ENCODE measurements at places on chromosomes 11 and 22.

DNA sequence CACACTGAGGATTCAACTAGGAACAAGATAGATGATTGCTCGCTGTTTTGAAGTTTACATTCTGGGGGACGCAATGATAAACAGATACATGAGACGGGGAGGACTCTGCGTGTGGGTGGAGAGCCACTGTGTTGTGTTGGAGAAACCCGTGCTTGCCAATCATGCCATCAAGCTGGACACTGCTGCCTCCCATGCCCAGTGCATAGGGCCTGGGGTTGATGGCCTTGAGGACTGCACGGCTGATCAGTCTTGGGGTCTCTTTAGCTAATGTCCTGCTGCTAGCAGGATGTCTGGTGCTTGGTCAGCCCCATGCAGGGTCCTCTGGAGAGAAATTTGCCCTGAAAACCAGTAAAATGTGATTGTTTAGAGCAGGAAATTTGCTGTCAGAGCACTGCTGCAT is 221.2 kb upstream of the B3GAT1 start:
- no peak for DNase-seq

DNA sequence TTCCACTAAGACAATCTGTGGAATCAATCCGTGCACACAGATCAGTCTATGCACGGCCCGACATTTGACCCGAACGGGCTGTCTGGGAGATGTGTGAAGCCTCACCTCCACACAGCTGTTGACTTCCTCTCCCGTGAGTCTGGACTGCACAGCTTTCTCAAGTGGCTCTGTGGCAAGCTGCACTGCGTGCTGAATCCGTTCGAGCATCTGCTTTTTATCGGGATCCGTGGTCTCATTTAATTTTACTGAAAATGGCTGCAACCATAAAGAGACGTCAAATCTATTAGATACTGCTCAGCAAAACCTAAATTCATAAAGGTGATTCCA is 19.3 kb downstream of the CARS1 start:
- no peak for DNase-seq

DNA sequence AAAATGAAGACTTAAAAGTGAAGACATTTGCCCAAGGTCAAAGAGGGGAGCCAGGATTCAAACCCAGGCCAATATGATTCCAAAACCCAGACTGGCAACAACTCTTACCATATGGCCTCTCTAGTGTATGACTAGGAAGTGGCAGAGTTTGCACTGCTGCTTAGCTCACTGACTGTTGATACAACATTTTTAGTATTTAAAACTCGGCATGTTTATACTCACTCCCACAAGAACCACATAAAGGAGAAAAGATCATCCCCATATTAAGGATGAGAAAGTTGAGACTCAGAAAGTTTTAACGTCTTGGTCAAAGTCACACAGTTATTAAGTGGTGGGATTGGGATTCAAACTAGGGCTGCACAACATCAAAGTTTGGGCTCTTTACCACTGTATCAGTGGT is 81.7 kb downstream of the CCDC34 start:
- no peak for DNase-seq

GRCh38 chr11:111299101-111300026 is 1.0 kb downstream of the POU2AF3 start:
- no peak for DNase-seq

GRCh38 chr11:106996691-106997090 is 21.6 kb downstream of the GUCY1A2 start:
- DNase-seq, result no peak

- no peak for DNase-seq
Measured at GRCh38 chr11:67439321-67440228, 2.1 kb upstream of the PTPRCAP start.

DNA sequence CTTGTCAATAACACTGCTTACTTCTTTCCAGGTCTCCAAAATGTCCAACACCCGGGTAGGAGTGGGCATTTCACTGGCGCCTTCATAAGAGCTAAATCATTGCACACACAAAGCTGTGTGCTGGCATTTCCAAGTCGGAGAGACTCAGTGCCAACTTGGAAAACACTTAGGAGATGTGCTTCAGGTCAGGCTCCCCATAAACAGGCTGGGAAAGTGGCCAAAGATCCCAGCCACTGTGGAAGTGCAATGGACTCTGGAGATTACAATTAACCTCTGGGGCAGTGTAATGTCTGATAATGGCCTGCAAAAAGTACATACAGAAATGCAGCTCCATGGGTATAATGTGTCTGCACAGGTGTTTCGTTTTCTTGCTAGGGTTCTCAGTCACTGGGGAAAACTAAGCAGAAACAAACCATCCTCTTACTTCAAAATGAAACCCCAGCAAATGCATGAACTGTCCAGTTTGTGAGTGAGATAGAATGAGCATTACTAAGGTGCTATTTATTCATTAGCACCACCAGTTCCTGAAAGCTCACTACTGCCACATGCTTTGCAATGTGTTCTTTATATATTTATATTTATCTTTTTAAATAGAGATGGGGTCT is 79.0 kb downstream of the ABTB2 start:
- no peak for DNase-seq

- no peak for DNase-seq
Measured at GRCh38 chr11:111528557-111528956, 12.0 kb upstream of the LAYN start.

- no peak for DNase-seq
Measured at GRCh38 chr22:43474161-43475101, 62.6 kb downstream of the MPPED1 start.

DNA sequence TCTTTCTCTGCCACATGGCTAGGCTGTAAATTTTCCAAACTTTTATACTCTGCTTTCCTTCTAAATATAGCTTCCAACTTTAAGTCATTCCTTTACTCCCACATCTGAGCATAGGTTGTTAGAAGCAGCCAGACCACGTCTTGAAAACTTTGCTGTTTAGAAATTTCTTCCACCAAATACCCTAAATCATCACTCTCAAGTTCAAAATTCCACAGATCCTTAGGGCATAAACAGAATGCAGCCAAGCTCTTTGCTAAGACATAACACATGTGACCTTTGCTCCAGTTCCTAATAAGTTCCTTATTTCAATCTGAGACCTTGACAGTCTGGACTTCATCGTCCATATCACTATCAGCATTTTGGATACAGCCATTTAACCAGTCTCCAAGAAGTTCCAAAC is 749.9 kb downstream of the METTL15 start:
- DNase-seq, result no peak

DNA sequence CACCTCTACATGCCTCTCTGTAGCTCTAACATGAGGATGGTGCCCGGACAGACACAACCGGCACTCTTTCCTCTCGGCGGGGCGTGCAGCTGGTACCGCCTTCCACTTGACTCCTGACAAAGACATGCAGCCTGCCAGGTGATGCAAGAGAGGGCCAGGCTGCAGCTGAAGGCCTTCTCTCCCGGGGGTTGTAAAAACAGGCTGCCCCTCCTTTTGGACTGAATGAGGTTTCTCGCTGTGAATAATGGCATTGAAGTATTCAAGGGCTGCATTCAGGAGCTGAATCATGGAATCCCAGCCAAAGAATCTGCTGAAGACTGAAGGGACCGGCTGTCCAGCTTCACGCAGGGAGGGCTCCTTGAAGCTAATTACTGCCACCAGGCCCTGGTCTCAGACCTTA is 110.9 kb downstream of the GALNT18 start:
- DNase-seq, result peak; percentile 70

GRCh38 chr11:44671234-44671633 is 55.5 kb upstream of the TSPAN18 start:
- DNase-seq, result no peak

Data from NCI-H1436 treated with DMSO at 0.1 percent for 48 hours (cell line).